ENCODE measurements at places on chromosomes 11 and 22.
A peak's percentile ranks its signal among the peaks of the same experiment; 100 is the strongest.

DNA sequence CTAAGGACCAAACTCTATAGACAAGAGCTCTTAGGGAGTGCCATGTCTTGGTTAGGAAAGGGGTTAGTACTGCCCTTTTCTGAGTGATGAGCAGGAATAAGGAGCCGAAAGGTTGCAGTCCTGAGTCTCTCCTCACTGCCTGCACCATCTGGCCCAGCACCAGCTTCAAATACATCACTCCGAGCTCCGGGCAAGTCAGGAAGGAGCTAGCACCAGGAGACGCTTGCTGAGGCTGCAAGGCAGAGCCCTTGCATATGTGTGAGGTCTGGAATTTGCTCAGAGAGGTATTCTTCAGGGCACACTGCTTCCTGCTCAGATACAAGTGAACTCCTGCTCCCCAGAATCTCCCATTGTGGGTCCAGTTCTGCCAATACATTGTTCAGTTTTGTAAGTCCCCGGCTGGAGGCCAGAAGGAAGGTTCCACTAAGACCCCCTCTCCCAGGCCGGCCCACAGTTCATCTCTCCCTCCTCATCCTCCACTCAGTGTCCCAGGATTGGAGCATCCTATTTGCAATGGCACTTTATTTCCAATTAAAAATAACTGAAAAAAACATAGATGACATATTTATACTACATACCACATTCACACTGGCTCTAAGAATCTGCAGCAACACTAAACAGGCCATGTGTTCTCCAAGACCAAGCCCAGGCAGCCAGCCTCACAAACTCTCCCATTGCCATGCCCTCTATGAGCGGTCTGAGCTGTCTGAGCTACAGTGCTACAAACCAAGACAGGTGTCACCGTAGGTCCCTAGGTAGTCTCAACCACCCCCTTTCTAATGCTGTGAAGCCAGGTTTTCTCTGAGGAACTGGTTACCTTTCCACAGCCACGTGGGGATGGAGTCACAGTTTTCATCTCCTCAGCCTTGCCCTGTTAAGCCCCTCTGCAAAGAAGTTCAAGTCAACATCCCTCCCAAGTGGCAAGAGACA is 55.1 kb upstream of the SPATA19 start:
- DNase-seq = no peak

- no peak for DNase-seq
Measured at GRCh38 chr11:125569915-125570621, 791 bp downstream of the EI24 start.

DNA sequence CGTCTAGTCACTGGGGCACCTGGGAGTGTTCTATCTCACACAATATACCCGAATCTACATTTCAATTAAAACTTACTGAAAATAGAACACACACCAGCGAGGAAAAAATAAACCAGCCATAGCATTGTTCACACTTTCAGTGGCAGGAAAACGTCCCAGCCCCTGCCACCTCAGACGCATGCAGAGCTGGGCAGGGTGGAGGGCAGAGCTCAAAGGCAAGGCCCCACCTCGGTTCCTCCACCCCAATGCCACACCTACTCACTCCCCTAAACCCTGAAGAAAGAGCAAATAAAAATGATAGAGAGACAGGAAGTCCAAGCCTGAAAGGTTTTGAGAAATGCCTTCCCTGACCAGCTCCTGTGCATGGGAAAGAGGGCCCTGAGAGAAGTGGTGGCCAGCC is 14.8 kb downstream of the B3GNT6 start:
- DNase-seq = no peak

- DNase-seq = no peak
Measured at GRCh38 chr22:38524429-38524828, 18.3 kb upstream of the DDX17 start.

DNA sequence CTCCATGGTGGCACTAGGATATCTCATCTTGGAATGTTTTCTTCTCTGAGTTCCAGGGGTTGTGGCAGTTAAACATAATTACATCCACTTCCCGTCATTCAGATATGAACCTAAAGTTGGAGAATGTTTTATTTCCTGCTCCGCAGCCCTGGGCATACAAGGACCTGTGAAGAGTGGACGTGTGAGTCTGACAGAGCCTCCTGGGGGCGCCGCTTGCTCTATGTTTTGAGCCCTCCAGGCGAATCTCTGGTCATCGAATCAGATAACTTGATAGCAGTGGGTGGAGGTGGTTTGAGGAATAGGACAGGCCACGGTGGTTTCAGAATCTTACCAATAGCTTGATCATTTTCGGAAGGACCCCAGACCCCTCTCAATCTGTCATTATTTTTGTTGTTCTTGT is 174.2 kb downstream of the NTM start:
- DNase-seq = no peak

- no peak for DNase-seq
Measured at GRCh38 chr11:2789331-2789730, 89.5 kb upstream of the KCNQ1OT1 start.

GRCh38 chr11:45279645-45280044 is 6.5 kb downstream of the SYT13 start:
- DNase-seq = no peak

DNA sequence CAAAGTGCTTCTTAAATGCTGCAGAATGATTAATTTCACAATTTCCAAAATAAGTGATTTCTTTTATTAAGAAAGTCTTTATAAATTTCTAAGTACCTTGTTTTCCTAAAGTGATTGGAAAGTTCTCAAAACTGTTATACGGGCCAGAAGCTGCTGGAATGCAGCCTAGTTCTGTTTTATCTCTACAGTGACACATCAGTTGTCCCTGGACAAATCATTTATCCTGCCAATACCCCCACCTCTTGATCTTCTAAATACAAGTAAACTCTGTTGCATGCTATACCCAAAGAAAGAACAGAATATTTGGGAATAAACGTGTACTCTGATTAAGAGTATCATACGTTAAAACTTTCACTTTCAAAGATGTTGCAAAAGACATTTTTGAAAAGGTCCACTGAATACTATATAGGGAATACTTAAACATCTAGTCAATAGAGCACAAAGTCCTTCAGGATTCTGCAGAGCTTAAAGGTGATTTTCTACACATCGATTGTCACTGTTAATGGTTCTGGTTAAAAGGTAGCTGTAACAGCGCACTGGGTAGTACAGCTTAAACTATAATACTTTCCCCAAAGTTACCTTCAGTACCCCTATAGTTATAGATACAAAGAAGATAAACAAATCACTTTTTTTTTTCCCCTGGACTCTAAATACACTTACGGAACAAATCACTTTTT is 92.1 kb upstream of the APOA1 start:
- no peak for DNase-seq

DNA sequence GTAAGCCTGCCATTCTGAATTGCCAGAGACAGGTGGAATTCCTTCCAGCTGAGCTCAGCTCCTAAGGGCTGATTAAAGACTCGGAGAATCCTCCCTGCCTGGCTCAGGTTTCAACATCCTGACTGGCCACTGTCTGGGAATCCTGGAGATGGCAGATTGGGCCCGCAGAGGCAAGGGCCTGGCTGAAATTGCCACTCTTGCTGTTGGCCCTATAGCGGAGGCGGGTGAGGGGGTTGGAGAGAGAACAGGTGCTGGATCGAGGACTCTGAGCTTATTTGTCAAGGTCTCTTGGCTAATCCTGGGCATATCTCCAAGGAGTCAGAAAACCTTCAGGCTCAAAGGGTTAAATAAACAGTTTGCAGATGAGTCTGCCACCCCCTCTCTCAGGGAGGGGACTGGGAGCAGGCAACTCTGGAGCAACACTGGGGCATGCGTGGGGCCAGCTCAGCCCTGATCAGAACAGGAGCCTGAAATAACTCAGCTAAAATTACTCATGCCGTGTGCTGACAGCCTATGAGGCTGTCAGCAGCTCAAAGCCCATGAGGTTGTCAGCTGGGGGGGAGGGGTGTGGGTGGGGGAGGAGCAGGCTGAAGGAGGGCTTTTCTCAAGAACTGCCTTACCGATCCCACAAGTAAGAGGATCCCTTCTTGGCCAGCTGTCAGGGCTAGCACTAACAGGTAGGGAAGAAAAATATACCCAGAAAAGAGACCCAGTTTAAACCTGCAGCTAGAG is 14.7 kb upstream of the MFRP start:
- no peak for DNase-seq

DNA sequence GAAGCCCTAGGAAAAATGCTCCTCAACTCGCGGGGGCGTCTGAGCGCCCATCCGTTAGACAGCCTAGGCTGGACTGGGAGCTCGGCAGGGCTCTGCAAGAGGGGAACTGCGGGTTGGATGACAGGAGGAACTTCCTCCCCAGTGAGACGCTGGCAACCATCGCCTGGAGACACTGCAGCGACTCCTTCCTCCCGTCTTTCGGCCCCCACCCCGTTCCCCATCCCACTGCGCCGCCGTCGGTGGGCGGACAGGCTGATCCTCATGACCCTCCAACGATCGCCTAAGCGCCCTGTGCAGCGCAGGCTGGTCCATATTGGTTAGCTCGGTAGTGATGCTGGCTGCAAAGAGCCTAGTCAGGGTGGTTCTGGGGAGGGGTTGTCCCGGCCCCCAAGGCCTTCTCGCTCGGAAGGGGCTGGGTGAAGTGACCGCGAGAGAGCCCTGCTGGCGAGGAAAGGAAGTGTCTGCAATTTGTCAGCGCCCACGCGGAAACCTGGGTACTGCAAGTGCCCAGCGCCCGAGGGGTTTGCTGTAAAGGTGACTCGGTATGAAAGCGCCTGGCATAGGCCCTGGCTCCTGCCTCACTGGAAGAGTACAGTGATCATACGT is 638 bp downstream of the NRGN start:
- no peak for DNase-seq

GRCh38 chr11:73225001-73225686 is 7.1 kb downstream of the P2RY2 start:
- no peak for DNase-seq

- DNase-seq = peak; percentile 42
Measured at GRCh38 chr22:44667829-44668189, 34.2 kb upstream of the PRR5 start.

- DNase-seq = no peak
Measured at GRCh38 chr11:35751664-35752061, 89.1 kb downstream of the TRIM44 start.

GRCh38 chr11:16981651-16982194 is 32.5 kb downstream of the PLEKHA7 start:
- no peak for DNase-seq

GRCh38 chr11:96254854-96255253 is 88.1 kb downstream of the MAML2 start:
- DNase-seq = no peak

DNA sequence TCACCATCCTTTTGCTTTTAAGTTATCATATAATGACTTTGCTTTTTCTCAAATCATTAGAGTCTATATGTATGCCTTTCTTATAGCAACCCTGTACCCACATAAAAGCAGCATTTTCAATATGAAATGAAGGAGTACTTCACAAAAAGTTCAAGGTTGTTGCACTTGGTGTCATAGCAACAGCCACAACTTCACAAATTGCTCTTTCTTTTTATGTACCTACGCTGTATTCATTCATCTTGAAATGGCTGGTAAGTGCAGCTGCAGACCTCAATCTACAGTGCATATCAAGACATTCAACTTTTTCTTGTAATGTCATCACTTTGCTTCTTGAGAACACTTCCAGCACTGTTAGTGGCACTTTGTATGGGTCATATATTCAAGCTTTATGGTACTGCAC is 18.6 kb downstream of the CWC15 start:
- DNase-seq = no peak

DNA sequence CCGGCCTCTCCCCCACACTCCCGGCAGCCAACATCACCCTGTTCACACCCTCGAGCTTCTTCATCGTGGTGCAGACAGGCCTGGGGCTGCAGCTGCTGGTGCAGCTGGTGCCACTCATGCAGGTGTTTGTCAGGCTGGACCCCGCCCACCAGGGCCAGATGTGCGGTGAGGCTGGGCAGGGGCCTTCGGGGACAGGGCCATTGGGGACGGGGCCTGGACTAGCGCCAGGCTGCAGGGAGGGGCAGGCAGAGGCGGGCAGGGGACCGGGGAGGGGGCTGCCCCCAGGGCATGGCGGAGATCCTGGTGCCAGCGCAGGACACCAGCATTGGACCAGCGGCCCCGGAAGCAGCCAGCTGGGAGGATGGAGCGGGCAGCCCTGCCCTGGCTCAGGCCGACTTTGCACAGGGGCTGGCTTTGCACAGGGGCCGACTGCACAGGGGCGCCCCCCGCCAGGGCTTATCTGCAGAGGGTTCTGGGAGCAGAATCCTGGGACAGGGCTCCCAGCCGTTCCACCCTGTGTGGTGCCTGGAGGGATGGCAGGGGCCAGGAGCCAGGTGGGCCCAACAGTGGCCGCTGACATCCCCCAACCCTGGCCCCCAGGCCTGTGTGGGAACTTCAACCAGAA is 8.6 kb downstream of the MUC5B start:
- DNase-seq = no peak

DNA sequence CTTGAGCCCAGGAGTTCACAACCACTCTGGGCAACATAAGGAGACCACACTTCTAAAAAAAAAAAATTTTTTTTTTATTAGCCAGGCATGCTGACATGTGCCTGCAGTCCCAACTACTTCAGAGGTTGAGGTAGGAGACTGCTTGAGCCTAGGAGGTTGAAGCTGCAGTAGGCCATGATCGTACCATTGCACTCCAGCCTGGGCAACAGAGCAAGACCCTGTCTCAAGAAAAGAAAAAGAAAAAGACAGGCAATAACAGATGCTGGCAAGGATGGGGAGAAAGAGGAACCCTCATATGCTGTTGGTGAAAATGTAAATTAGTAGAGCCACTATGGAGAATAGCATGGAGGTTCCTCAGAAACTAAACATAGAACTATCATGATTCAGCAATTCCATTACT is 64.8 kb downstream of the PAK1 start:
- no peak for DNase-seq

DNA sequence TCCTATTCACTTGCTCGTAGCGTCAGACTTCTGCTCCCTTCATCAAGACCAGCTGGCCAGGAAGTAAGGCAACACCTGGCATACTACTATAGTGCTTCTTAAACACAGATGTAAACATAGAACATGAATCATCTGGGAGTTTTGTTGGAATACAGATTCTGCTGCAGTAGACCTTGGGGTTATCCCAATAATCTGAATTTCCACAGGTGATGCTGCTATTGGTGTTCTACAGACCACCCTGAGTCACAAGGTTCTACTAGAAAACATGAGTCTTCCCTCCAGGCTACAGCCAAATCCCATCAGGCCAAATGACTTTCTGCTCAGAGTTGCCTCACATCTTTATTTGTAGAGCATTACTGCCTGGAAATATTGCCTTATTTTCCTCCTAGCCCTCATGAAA is 175.2 kb downstream of the NELL1 start:
- no peak for DNase-seq

GRCh38 chr11:49316180-49316579 is 107.8 kb upstream of the FOLH1 start:
- DNase-seq = no peak

- no peak for DNase-seq
Measured at GRCh38 chr22:27919942-27920755, 1.1 kb upstream of the PITPNB start.

- peak; percentile 75 for DNase-seq
Measured at GRCh38 chr11:406796-407650, 7.8 kb downstream of the SIGIRR start.

GRCh38 chr22:22248878-22249277 is 4.3 kb downstream of the VPREB1 start:
- no peak for DNase-seq
